Endodermal cell (in vitro differentiated cells): ENCODE measurements at places on chromosomes 4 and X. TPM values are rescaled to one million over a fixed set of nuclear protein-coding genes. Genes with fewer than 3 reads are reported as not detected.

ADRA2C gene
- total RNA-seq = 16.0 and 16.5 TPM in 2 replicates

PDLIM3 gene
- total RNA-seq = 2.5 and 4.3 TPM in 2 replicates

PQBP1 gene
- total RNA-seq = 68.5 and 69.0 TPM in 2 replicates

DGKK gene
- 0.59 to 3.5 TPM (median 3.0 TPM) in 3 replicates for total RNA-seq

KCNE5 gene
- total RNA-seq = 1.7 to 3.6 TPM (median 2.4 TPM) in 3 replicates

IRS4 gene
- 1.9 to 2.5 TPM (median 2.3 TPM) in 3 replicates for total RNA-seq

ODAPH gene
- total RNA-seq = not detected in 3 replicates

DNA sequence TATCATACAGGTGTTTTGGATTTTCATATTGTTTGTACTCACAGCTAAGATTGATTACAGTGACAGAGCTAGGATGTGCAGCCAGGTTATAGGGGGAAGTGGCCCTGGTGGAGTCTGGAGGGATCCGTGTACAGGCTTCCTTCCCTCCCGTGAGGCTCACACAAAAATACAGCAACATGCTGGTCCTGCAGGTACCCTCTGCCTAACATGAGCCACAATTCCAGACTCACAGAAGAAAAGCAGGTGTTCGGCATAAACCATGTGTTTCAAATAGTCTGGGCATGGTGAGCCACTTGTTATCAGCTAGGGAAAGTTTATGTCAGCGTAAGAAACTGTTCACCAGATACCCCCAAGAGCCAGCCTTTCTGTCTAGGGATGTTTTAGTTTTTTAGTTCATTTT, 82.9 kb downstream of the HTT start:
- no peak for DNase-seq

DNA sequence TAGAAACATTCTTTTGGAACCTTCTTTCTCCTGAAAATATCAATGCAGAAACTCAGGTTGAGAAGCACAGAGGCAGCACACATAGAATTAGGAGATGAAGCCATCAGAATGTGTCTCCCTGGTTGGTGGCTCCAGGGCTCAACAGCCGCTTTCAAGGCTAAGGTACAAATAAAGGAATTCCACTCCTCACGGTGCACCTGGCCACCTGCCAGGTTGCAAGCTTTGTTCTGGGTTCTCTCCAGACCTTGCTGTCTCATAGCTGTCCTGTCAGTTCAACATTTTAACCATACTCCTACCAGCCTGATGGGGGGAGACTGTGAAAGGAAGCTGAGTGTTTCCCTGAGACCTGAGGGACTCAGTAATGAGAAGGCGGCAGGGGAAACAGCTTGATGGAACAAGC, 96.3 kb upstream of the HPF1 start:
- DNase-seq = no peak

- DNase-seq = no peak
These were observed 335.5 kb downstream of the ARHGAP10 start for GRCh38 chr4:148067301-148067916.

DNA sequence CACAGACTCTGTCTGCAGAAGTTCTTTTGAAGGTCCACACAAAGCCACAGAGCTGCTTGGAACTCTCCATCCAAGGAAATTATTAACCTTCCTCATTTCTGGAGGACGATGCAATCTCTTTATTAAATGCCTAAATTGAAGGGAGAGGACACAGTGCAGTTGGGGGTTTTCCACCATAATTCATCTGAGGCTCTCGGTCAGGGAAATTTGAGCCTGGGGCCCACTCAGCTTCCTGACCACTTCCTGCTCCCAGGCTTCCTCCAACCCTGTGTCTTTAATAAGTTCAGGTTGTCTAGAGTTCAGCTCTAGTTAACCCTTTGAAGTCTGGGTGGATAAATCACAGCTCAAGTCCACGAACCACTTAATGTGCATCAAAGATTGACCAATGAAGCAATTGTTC, 58.5 kb downstream of the PRPS1 start:
- DNase-seq = peak; percentile 6

- no peak for DNase-seq
These were observed 6.7 kb downstream of the SLC7A11 start for GRCh38 chr4:138235419-138235952.

- DNase-seq = no peak
These were observed 171.8 kb downstream of the TLL1 start for GRCh38 chr4:166044871-166045270.

DNA sequence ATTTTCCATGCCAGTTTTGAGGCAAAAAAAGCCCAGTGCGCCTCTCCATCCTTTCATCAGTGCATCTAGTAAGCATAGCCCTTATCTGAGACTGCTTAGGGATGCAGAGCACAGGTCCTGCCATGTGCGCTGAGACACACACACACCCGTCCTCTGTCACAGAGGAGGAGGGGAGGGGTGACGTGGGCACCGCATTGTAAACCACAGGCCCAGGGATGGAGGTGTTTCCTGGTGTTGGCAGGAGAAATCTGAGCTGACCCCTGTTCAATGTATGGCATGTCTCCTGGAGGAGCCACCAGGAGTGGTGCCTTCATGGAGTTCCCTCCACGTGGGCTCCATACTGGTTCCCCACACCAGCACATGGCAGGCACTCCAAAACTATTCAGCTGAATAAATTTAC, 65.8 kb upstream of the HELT start:
- no peak for DNase-seq

DNA sequence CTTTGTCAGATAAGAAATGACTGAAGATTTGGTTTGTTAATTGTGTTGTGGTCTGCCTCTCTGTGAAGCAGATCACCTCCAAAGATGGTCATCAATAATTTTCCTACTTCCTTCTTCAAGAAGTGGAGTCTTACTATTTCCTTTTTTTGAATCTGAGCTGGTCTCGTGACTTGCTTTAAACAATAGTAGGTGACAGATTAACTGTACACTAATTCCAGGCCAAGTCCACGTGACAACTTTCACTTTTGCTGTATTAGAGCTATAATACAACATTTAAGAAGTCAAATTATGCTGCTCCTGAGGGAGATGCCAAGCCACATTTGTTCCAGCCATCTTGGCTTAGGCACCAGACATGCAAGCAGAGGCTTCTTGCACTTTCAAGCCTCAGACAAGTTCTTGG, 393.8 kb upstream of the GRID2 start:
- no peak for DNase-seq

DNA sequence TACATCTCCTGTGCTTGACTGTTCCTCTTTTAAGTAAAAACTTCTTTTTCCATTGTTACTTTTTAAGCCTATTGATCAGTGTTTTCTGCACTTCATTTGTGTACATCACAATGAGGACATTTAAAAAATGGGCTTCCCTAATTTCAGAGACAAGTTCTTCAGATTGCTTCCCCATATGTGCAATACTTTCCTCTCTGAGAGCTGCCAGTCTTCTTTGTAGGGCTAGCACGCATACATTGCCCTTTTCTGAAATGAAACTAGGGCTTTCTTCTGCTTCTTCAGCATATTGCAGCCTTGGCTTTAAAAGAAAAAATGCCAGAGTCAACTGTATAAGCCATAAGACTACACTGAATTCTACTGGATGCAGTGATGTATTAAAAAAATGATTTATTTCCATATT, 37.8 kb downstream of the FAT4 start:
- no peak for DNase-seq

DNA sequence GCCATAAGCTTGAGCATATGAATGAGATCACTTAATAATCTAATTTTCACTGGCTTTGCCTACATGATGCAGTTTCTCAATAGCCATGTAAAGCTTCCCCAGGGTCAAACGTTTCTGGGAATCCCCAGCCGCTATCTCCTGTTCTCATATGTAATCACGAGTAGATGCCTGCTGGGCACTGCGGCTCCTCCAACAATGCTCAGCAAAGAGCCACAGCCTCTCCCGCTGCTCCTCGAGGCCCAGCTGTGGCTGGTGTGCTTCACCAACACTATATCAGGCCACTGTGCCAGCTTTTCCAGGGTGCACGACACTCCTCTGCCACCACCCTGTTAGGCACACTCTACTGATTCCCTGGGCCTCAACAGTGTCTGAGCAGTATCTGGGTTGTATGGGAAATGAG, 78.3 kb upstream of the RASGEF1B start:
- DNase-seq = peak; percentile 47

GRCh38 chr4:40043786-40044185, 12.9 kb upstream of the N4BP2 start:
- no peak for DNase-seq

DNA sequence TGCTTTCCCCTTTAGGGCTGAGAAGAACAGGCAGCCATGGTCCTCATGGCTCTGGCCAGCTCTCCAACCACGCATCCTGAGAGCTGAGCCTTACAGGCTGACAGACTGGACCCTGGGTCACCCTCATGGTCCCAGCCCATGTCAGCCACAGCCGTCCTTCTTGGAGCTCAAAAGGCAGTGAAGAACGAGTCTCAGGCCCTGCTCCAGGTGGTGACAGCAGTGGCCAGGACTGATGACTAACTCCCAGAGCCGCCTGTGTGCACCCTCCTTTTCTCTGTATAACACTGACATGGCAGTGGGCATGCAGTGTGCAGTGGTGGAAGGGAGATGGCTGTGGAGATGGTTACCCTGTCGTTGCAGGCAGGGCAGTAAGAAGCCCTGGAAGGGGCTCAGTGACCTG, 10.3 kb upstream of the DUSP9 start:
- no peak for DNase-seq

DNA sequence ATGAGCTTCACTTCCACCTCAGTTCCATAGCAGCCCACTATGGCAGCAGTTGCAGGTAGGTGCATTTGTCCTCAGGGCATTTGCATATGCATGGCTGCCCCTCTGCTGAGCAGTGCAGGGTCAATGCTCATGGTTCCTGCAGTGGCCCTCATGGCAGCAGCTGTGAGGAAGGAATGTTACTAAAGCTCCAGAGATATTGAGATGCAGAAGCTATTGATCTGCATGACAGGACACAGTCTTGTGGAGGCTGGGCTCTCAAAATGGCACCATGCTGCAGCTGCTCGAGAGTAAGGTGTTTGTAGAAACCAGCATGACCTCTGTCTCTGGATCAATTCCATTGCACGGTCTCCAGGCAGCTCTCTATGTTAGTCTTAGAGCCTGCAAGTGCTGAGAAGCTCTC, 179.2 kb upstream of the PCDH18 start:
- DNase-seq = peak; percentile 54

DNA sequence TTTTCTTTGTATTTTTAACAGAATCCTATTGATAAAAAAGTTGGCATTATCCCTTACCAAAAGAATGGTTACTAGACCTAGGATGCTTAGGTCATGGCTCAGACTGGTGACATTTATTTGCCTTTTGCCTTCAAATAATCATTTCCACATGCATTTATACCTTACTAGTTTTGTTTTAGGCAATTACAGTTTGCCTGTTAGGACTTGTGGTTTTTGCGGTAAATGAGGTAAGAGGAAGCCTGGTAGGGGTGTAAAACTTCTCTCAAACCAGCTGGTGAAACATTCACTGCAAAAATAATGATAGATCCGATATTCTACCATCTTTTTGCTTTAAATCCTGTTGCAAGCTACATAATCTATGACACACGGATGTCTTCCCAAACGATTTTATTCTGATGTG, 12.1 kb downstream of the LAMP2 start:
- DNase-seq = no peak

GRCh38 chrX:15849555-15849954, 5.1 kb downstream of the AP1S2 start:
- DNase-seq = peak; percentile 55

DNA sequence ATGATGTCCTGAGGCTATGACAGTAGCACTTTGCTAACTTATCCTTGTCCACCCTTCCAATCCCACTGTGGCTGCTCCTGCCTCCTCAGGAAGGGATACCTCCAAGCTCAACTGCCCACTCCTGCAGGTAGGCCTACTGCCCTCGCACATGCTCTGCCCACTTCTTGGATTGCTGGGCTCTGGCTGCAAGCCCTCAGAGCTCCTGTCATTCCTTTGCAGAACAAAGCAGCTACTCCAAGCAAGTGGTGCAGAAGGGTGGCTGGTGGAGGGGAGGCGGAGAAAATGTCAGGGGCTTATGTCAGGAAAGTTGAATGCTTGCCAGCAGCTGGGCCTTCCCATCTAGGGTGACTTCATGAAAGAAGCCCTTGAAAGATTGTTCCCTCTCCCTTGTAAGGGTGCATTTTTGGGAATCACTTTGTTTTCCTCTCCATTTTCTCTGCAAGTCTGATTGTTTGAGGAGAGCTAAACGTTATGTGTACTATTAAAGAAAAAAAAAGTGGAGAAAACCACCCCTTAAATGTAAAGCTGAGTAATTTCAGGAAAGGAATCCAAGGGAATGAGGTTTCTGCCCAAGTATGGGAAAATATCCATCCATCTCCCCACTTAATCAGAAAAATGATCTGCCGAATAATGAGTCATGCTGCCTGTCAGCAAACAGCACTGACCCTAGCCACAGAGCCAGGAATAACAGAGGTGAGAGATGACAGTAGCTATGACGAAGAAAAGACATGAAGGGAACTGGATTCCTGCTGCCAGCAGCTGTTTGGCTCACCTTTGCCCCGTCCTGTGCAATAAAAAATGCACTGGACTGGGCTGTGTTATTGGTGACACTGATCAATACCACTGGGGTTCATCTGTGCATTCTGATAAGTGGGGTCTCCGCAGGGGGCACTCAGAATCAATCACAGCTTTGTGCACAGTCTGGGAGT, 102.0 kb downstream of the RTL5 start:
- peak; percentile 49 for DNase-seq

- DNase-seq = no peak
These were observed 144.1 kb upstream of the NOCT start for GRCh38 chr4:138871555-138871875.
